ENCODE measurements at places on chromosomes 5 and 9.
A peak's percentile ranks its signal among the peaks of the same experiment; 100 is the strongest.

GRCh38 chr9:94166976-94167346 lies 82.7 kb downstream of the PTPDC1 start:
- DNase-seq, result no peak

DNA sequence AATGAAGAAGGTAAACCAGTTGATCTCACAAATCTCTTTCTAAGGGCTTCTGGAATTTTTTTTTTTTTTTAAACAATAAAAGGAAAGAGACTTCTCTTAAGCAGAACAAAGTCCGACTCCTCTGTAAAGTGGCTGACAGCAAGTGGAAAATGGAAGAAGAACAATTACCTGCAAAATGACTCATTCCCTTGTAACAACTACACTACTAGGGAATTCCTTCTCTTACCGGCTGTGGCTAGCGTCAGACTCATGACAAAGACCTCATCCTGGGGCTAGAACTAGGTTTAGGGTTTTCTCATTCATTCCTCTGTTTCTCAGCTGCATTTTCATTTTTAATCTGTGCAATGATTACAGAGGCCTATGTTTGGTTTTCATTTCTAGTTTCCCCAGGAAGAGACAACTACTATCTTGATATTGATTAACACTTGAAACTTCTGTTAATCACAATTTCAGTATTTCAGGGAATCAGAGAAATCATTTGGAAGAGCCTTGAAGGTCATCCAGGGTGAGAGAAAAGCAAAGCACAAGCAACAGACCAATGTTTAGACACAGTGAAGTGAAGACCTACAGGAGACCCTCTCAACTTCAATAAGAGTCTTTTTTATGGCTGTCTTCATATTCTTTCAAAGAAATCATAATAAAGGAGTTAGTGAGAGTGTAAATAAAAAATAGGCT lies 437.9 kb downstream of the RAB3C start:
- no peak for DNase-seq

DNA sequence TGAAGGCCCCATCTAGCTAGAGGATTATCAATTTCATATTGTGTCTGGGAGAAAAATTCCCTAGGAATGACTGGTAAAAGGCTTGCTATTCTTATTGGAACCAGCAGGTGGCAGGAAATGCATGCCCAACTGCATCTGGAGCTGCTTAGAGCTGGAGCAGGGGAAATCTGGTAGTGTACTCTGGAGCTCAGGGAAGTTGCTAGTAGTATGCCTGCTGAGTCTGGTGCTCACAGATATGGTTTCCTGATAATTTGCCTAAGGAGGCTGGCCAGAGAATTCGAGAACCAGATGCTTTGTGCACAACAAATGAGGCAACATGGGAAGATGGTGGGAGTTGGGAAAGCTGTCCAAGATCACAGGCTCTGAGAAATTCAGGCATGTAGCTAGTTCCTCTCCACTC lies 53.7 kb downstream of the G3BP1 start:
- DNase-seq, result peak; percentile 63

DNA sequence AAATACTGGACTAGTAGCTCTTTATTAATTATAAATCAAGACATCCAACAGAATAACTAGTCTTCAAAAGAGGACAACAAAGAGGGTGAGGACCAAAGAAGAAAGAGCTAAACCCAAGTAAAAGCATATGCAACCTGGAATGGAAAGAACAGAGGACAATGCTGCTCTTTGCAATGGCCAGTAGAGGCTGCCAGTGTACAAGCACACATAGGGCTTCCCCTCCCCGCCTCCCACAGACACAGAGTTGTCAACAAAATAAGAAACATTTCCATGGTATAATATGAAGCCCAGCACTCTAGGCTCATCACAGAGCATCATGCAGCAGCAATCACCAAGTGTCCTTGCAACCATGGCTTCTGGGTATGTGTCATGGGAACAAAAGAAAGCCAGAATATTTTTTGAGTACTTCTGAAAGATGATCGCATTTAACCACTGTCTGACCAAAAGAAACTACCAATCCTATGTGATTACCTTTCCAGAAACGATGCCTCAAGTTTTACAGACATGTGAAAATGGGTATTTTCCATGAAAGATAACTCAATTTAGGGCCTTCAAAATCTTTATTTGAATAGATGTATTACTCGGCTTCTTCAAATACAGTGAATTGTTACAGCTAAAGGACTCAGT lies 58.1 kb downstream of the RFX3 start:
- DNase-seq, result peak; percentile 67

GRCh38 chr9:119343059-119343990 lies 25.9 kb downstream of the BRINP1 start:
- no peak for DNase-seq

- peak; percentile 16 for DNase-seq
Measured at GRCh38 chr5:139138109-139138508, 60.1 kb downstream of the SIL1 start.

- no peak for DNase-seq
Measured at GRCh38 chr9:12094046-12094445, 599.1 kb upstream of the TYRP1 start.

DNA sequence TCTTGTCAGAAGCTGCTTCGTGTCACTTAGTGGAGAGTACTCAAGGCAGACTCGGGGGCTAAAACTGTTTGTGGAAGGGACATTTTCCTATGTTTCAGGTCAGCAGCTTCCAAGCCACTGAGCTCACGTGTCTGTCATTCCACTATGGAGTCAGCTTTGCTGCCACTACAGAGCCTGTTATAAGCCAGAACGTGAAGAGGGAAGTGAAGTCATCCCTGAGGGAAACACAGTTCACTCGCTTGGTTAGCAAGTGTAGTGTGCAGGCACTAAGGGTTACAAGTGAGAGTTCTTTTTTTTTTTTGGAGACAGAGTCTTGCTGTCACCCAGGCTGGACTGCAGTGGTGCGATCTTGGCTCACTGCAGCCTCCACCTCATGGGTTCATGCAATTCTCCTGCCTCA lies 24.5 kb upstream of the LTC4S start:
- DNase-seq, result no peak

GRCh38 chr9:100197553-100197952 lies 98.5 kb downstream of the INVS start:
- no peak for DNase-seq

GRCh38 chr5:98927242-98927988 lies 1.4 kb downstream of the CHD1 start:
- peak; percentile 59 for DNase-seq

DNA sequence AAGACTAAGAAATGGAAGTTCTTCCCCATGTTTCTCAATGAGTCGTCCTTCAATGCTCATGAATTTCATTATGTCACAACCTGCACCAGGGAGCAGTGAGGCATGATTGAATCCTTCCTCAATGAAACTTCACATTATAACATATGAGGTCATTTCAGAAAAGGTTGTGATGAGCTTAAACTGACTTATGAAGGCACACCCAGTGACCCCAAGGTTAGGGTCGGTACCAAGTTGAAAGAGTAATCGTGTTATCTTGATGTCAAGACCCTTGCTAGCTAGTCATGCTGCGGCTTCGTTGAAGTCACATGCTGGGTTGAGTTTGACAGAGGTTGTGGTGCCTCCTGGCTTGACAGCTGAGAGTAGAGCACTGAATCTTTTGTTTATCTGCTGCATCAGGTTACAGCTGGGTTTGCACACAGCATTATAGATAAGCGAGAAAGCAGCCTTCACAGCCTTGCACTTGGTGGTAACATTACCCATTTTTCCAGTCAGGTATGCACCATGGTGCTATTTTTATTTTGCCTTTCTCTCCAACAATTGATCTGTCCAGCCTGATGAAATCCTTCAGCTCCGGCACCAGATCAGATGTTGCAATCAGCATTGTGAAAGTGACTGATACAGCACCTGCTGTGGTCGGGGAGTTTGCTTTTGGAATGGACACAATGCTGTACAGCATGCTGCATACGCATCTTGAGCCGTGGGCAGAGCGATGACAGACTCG lies 133.2 kb downstream of the ERCC6L2 start:
- DNase-seq, result no peak

DNA sequence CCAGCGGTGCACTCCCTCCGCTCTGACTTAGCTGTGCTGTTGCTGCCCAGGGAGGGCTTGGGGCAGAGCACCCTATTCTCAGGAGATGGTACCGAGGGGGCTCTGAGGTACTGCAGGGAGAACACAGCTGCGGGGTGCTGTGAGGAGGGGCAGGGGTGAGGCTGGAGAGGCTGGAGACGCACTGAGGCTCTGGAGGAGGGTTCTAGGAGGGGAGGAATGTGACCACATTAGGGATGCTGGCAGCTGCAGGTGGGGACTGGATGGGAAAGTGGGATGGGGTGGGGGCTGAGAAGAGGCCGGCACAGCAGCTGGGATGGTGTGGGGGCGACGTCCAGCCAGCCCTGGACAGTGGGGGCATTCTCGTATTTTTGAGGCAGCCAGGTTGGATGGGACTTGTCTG lies 20.9 kb downstream of the NCS1 start:
- no peak for DNase-seq

DNA sequence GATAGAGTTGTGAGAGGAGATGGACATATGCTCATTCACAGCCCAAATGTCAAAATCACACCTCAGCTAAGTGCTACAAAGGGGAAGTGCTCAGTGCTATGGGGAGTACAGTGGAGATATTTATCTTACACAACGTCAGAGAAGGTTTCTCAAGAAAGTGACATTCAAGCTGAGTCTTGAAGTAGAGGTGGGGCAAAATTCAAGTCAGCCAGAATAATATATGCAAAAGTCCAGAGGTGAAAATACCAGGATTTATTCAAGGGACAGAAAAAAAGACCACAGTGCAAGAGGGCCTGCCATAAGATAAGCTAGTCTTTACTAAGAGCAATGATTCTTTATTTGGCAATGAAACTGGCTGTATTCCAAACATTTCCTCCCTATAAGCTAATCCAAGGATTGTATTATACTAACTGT lies 327.8 kb upstream of the PIK3R1 start:
- DNase-seq, result no peak

GRCh38 chr9:132647806-132648205 lies 22.0 kb downstream of the DDX31 start:
- peak; percentile 71 for DNase-seq
